Esophagus squamous epithelium (tissue), 5 donors: ENCODE measurements at places on chromosomes 6 and 20.

DNA sequence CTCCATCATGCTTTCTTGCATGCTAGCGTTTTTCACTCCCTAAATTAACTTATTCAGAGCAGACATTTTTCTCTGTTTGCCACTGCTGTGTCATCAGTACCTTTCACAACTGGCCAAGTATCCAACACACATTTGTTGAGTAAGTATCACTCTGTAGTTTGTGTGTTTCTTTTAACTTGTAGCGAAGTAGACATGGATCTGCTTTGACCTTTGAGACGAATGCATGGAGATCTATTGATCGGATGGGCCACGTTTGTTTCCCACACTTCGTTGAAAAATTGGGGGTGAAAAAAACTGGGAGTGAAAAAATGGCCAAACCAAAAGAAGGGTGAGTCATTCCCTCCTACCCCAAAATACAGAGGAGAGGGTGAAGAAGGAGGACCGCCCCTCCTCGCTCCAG is 12.9 kb upstream of the SLC9A8 start:
- DNase-seq: no peak

- DNase-seq: no peak
Observed at GRCh38 chr6:42113936-42114636, 28.3 kb downstream of the C6orf132 start.

- no peak for DNase-seq
Observed at GRCh38 chr6:106547601-106548453, 81.5 kb downstream of the RTN4IP1 start.

- no peak for DNase-seq
Observed at GRCh38 chr20:19231359-19232035, 19.1 kb downstream of the SLC24A3 start.

GRCh38 chr20:35837577-35838195 is 65.9 kb downstream of the PHF20 start:
- no peak for DNase-seq

GRCh38 chr6:84409911-84410310 is 182.5 kb upstream of the CEP162 start:
- DNase-seq: no peak

- DNase-seq: no peak
Observed at GRCh38 chr6:161798844-161799394, 525.1 kb upstream of the AGPAT4 start.

DNA sequence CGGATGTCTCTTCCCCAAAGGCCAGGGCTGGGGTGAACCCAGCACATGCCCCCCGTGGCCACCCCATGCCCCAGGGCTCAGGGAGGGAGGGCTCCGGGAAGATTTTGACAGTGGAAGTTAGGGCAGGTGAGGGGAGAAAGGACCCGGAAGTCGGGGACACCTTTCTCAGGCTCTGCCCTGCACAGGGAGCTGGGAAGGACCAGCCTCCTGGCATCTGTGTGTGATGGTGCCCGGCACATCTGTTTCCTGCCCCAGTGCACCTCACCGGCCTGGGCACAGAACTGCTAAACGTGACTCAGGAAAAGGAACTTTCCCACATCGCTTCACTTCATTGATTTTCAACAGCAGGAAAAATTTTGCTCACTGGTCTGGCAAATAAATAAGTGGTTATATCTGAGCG is 141.1 kb upstream of the AFDN start:
- DNase-seq: no peak

DNA sequence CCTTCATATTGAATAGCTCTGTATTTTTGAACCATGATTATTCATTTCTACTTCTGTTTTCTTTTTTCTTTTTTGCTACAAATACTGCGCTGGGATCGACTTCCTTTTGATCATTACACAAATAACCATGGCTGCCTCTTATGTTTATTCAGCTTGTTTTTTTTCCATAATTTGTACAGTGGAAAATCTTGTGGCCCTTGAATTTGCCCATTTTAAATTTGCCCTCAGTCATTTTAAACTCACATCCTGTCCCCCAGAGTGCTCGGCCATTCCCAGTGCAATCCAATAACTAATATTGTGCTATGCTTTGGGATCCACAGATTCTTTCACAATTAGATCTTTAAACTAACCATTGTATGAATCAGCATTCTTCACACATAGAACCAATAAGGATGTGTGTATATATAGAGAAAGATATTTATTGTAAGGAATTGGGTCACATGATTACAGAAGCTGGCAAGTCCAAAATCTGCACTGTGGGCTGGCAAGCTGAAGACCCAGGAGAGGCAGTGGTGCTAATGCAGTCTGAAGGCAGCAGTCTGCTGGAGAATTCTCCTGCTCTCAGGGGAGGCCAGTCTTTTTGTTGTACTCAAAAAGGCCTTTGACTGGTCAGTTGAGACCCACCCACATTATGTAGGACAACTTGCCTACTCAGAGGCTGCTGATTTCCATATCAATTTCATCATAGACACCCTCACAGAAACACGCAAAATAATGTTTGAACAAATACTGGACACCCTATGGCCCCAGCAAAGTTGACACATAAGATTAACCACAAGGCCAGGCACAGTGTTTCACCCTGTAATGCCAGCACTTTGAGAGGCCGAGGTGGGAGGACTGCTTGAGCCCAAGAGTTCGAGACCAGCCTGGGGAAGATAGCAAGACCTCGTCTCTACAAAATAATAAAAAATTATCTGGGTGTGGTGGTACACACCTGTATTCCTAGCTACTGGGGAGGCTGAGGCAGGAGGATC is 147.1 kb downstream of the MTHFD1L start:
- no peak for DNase-seq

DNA sequence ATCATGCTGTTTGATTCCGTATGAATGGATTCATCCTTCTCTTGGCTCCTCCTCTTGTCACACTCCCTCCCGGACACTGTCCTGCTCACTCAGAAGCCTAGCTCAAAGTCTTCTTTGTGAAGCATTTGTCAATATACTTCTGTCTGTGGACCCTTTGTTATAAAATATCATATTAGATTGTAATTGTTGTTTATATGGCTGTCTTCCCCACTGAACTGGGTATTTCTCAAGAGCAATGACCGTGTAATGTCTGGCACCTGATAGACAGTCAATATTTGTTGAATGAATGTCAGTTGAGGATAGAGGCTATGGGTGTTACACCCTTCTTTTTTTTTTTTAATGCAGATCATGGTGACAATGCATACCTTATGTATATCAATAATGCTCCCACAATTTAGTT is 335.3 kb downstream of the SOX4 start:
- no peak for DNase-seq

DNA sequence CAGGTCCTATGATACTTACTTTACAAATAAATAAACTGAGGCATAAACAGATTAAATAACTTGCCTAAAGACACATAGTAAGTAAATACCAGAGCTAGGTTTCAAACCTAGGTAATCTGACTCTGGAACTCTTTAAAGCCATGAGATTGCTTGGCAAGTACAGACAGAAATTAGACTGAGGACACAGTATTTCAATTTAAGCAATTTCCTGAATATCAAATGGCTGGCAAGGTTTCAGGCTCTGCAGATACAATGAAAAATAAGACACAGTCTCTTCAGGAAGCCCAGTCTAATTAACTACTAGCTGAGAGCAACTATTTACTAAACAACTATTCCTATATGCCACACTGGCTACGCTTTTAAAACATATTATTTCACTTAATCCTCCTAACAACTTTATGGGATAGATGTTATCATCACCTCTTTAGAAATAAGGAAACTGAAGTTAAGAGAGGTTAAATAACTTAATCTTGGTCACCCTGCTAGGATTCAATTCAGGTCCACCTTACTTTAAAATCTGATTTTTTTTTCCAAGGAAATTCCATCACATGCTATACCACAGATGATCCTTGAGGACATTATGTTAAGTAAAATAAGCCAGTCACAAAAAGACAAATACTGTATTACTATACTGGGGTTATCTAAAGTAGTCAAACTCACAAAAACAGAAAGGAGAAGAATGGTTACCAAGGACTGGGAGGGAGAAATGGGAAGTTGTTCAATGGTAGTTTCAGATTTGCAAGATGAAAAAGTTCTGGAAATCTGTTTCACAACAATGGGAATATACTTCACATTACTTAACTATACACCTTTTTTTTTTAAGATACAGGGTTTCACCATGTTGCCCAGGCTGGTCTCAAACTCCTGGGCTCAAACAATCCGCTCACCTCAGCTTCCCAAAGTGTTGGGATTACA is 4.1 kb downstream of the TRPC4AP start:
- DNase-seq: no peak

DNA sequence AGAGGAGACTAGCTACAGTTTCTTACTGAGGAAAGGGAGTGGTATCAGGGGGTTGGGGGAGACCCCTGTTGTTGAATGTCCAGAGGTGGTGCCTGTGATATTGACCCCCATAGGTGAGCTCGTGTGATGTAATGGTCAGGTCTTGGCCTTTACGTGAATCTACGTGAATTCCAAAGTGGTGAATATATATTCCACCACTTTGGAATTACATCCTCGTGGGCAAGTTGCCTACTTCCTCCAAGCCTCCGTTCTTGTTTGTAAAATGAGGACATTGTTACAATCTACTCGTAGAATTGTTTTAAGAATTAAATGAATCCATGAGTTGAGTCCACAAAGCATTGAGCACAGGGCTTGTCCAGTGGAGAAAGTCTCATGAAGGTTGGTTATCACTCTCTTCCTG is 47.3 kb downstream of the TSHZ2 start:
- DNase-seq: no peak

DNA sequence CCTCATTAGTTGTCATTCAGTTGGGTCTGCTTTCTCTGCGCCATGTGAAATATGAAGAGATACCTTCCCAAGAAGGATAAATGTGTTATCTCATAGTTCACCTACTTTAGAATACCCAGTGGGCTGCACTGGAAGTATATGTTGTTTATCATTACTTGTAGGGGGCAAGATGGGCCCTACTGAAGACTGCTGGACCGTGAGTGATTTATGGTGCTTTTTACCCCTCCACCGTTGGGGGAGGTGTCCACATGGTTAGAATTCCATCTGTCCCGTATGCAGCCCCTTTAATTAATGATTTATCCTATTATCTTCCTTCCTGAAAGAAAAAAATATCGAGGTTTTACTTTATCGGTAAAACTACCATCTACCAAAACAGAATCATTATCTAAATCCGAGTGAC is 97.0 kb downstream of the TSHZ2 start:
- no peak for DNase-seq

DNA sequence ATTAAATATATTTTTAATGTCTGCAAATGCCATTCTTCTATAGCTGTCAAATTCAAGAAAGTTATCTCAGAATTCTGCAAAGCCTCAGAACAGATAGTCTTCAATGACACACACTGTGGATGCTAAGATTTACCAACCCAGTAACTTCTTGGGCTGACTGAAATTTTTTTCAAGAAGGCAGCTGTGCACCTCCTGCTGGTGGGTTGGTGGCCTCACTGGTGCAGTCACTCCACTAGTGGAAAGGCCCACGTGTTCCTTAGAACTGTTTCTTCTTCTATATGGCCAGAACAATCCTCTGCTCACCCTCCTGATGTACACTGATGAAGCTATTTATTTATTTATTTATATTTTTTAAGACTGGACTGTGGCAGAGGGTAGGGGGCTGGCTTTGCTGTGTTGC is 28.1 kb upstream of the MTCL3 start:
- no peak for DNase-seq

DNA sequence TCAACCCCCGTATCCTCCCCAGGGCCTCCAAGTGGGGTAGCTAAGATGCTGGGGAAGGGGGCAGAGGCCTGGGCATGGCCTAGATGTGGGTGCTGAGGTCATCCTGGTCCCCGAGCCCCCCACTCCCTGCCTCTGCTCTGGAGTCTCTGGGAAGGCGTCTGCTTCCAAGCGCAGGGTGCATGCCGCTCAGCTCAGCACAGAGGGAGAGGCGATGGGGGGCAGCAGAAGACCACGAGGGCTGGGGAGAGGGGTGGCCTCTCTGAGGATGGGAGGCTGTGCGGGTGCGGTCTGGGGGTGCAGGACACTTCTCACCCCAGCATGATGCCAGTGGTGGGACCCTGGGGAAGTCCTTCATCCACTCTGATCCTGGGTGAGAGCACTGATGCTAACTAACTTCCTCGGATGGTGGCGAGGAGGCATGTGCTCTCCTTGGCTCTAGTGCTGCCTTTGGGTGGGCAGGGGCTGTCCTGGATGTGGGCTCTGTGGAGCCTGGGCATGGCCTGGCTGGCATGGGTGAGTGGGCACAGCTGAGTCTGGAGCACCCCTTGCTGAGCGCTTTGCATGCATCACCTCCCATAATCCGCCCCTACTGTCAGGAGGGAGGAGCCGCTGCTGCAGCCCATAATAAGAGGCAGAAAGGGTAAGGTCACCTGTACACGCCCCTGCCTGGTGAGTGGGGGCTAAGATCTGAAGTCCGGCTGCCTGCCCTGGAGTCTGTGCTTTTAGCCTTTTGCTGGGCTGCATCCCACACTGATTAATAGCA is 34.7 kb downstream of the EFCAB8 start:
- no peak for DNase-seq

GRCh38 chr20:24949756-24950127 is 673 bp downstream of the CST7 start:
- no peak for DNase-seq

- DNase-seq: no peak
Observed at GRCh38 chr20:17912916-17913315, 55.7 kb downstream of the SNX5 start.

DNA sequence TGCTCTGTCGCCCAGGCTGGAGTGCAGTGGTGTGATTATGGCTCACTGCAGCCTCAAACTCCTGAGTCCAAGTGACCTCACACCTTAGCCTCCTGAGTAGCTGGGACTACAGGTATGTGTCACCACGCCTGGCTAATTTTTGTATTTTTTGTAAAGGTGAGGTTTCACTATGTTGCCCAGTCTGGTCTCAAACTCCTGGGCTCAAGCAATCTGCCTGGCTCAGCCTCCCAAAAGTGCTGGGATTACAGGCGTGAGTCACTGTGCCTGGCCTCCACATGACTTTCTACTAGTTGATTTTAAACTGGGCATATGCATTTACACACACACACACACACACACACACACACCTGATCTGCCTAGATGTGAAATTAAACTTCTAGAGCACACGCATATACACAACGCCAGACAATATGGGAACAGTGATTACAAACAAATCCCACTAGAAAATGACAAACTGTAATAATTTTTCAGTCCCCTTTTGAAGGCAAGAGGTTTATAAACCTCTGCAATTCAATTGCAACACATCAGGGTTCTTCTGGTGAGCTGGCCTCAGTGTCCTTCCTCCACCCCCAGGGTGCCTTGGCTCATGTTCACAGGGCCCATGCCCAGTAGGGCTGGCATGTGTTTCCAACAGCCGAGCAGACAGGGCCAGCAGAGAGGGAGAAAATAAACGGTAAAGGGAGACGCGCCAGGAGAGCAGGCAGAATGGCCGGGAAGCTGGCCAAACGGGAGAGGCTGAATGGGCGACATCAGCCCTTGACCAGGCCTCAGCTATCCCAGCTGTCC is 31.2 kb downstream of the PARD6B start:
- no peak for DNase-seq

GRCh38 chr20:22248051-22248667 is 336.2 kb downstream of the FOXA2 start:
- DNase-seq: no peak

DNA sequence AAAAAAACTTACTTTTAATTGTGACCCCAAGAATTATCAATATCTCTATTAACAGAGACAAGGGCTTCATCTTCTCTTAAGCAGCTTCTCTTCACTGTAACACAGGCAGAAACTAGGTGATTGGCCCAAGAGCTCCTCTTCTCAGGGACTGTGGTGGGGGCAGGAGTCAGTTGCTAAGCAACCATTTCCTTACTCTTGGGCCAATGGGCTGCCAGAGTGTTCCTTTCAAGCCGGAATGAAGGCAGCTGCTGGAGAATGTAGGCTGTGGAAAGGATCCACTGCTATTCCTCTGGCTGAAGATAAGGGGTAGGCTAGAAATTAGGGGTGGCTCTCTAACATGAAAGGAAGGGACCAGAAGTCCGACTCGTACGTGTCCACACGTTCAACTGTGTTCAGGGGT is at the start of gene SEL1L2:
Gene SEL1L2, minus strand, starts transcription at position 150 of the 400 bp plus-strand sequence. Its CDS starts 80 bp downstream, at position 70.
- no peak for DNase-seq

- no peak for DNase-seq
Observed at GRCh38 chr6:85672623-85673022, 29.9 kb upstream of the SYNCRIP start.
